ENCODE measurements at places on chromosomes 1 and 21.

DNA sequence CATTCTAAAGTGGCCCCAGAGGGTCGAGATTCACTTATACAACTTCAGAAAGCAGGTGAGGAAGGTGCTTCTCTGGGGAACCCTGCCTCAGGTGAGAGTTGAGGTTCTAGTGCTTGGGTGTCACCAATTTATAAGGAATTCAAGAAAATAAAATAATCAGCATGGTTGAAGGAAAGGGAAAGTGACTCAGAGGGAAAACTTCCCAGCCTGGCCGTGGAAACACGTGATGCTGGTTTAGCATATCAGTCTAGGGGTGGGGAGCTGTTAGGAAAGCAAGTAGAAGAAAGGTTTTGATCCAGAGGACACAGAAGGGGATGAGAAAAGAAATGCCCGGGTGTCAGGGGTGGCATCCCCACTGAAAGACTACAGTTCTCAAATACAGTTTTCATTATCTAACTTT, 37.7 kb upstream of the TMEM125 start:
- no peak for DNase-seq

DNA sequence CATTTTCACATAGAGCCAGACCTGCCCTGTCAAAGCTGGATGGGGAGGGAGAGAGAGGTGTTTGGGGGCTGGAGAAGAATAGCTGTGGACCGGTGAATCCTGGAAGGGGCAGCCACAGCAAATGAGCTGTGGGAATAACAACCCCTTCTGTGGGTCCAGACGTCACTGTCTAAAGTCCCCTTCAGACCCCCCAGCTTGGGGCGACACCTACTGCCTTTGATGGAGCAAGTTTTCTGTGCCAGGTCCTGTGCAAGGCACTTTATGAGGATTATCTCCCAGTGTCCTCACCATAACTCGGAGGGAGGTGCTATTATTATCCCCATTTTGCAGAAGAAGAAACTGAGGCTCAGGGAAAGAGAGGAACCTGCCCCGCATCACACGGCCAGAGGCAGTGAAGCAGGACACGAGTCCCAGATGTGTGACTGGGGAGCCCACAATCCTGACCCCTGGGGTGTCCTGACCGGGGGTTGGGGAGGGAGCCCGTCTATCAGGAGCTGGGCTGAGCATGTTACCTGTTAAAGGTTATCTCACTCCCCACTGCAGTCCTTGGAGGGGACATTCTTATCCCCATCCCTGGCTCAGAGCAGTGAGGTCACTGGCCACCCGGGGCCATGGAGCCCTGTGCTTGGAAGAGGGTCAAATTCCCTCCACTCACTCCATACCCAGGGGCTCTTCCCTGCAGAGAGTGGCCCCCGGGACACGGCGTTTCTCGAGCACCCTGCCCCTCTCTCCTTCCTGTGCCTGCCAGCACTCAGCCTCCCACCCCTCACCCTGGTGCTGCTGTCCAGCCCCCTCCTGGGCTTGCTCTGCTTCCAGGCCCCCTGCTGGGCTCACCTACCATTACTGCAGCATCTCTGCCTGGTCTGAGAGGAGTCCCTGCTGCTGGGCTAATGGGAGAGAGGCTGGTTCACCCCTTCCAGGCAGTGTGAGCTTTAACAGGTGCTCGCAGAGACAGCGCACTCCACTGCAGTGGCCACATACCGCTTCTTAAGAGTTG, 132.9 kb downstream of the PTPRU start:
- no peak for DNase-seq

DNA sequence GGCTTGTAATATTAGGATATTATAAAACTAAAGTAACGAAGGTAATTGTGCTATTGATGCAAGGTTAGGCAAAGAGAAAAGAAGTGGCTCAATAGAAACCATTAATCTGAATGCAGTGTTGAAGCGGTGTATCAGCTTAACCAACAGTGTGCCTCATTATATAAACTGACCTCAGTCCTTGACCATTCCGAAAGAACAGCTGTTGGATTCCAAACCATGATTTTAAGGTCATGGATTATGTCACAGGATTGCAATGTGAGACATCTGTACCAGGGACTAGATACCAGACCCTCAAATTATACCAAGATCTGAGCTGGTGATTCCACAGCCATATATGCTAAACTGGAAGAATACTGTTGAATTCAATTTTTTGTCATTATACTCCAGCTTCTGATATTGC, 134.2 kb upstream of the HP1BP3 start:
- no peak for DNase-seq

GRCh38 chr1:15123925-15124324, 29.6 kb upstream of the TMEM51 start:
- DNase-seq = no peak

- no peak for DNase-seq
Observed at GRCh38 chr1:171472183-171472647, 13.1 kb upstream of the PRRC2C start.

GRCh38 chr1:58845942-58846341, 62.1 kb upstream of the JUN start:
- no peak for DNase-seq

GRCh38 chr1:192153276-192153675, 5.0 kb upstream of the RGS18 start:
- DNase-seq = no peak

DNA sequence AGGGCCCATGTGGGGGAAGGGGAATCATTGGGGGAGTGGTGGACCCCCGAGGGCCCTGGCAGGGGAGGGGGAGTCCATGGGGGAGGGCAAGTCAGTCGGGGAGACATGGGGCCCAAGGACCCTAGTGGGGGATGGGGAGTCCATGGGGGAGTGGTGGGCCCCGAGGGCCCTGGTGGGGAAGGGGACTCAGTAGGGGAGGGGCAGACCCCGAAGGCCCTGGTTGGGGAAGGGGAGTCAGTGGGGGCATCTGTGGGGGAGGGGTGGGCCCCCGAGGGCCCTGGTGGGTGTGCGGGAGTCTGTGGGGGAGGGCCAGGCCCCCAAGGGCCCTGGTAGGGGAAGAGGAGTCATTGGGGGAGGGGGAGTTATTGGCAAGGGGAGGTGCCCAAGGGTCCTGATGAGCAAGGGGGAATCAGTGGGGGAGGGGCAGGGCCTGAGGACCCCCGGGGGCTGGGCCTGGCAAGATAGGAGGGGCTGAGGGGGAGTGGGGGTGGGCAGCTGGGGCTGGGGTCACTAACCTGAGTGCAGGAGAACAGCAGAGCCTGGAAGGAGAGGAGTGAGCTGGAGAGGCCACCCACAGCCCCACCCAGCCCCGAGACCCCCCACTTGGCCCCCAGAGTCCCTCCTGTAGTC, 2.1 kb downstream of the MXRA8 start:
- DNase-seq = no peak

- DNase-seq = no peak
Observed at GRCh38 chr1:236175642-236176336, 33.5 kb downstream of the GPR137B start.

All from NCI-H2081 (cell line).